ENCODE measurements at places on chromosomes 6 and 20.

DNA sequence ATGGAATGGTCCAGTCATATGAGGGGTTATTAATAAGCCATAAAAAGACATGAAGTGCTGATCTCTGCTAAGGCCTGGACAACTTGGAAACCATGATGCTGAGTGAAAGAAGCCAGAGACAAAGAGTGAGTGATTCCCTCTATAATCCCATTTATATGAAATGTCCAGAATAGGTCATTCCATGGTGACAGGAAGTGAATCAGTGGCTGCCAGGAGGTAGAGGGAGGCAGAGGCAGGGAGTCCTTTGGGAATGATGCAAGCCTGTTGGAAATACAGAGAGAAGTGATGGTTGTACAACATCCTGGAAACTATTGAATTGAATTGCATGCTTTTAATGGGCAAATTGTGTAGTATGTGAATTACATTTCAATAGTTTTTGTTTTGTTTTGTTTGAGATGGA, 26.4 kb downstream of the ANKRD60 start:
- no peak for DNase-seq

GRCh38 chr6:10350720-10351119, 64.2 kb downstream of the TFAP2A start:
- no peak for DNase-seq

GRCh38 chr20:23419995-23420901, 1.0 kb downstream of the NAPB start:
- DNase-seq = no peak

DNA sequence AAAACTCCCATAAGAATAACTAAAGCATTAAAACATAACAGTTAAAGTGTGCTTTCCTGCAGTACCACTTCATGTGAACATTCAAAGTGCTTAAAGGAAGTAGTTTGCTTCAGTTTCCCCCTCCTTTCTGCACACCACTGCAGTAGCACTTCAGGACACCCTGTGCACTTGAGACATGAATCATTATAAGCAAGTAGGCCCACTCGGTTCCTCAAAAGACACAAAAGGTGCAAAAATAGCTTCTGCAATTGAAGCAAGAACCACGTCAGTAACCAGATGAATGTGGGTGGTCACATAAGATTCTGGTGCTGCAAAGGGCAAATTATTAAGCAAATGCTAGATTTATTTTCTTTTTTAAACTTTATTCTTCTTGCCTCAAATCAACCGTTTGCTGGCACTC, 160.6 kb downstream of the HIVEP2 start:
- DNase-seq = no peak

DNA sequence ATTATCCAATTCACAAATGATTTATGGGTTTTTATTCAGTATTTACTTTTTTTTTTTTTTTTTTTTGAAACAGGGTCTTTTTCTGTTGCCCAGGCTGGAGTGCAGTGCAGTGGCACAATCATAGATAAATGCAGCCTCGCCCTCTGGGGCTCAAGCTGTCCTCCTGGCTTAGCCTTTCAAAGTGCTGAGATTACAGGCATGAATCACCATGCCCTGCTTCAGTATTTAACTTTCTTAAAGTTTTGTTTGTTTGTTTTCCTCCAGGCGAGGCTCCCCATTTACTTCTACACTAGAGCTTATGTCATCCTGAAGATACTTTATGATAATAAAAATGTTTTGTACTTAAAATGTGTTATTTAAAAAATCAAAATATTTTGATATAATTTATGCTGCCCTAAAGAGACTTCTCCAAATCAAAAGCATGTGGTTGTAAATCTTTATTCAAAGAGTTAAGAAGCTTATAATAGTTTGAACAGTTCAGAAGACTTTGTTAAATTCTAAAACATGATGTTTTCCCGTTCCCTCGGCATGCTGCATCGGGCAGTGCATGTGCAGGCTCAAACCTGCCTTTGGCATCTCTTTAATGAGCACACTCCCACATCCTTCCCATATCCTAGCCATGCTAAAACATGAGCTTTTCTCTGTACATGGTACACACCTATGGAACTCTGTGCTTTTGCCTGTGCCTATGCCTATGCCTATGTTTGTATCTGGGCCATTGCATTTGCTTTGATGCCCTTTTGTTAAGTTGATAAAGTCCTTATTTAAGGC, 11.0 kb downstream of the SMPDL3A start:
- no peak for DNase-seq

DNA sequence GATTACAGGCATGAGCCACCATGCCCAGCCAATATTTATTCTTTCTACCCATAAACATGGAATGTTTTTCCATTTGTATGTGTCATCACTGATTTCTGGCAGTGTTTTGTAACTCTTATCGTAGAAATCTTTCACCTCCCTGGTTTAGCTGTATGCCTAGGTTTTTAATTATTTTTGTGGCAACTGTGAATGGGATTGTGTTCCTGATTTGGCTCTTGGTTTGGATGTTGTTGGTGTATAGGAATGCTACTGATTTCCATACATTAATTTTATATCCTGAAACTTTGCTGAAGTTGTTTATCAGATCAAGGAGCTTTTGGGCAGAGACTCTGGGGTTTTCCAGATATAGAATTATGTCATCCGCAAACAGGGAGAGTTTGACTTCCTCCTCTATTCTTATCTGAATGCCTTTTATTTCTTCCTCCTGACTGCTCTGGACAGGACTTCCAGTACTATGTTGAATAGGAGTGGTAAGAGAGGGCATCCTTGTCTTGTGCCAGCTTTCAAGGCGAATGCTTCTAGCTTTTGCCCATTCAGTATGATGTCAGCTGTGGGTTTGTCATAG, 198.6 kb downstream of the ZDHHC14 start:
- DNase-seq = no peak

DNA sequence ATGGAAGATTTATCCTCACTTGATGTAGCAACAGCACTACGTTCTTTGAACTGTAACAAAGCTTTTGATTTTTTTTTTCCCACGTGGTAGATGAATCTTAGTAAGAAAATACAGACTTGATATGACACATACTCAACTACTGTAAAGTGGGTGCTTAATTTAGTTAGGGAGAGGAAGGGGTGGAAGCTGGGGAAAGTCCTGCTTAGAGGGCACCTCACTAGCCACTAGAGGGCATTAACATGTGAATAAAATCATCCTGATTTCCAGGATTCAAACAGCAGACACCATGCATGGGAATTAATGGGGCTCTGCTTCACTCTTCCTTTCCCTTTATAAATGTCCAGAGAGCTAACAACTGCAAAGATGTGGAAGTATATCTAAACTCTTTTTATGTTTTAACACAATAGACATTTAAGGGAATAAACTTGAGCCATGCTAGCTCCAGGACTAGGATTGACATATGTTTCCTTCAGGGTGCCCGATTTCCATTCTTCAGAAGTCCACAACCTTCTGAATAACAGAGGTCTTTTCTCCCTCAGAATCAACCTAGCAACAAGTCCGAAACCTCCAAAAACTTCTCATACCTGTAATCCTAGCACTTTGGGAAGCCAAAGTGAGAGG, 250.1 kb downstream of the ATXN1 start:
- DNase-seq = no peak

DNA sequence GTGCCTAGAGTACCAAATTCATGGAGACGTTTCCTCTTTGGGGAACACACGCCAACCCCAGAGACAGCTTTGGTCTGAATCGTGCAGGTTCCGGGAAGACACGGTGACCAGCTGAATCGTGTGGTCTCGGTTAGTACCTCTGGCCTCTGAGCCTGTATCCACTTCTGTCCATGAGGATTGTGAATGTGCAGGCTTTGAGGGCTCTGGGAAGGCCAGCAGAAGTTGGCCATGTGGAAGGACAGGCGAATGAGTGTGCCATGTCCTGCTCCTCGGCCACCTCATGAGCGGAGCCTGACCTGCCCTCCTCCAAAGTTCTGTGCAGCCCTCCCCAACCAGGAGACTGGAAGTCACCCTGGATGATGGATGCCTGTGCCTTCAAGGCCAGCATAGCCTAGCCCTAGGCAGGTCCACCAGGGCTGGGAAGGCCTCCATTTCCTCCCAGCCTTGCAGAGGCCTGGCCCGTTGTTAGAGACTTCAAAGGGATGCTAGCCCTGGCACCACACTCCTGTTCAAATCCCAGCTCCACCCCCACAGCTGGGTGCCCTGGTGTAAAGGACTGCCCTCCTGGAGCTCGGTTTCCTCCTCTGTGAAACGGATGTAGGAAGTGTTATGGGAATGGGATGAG, 1.7 kb upstream of the TMEM74B start:
- DNase-seq = no peak

- no peak for DNase-seq
Observed at GRCh38 chr6:111972745-111973117, 81.2 kb upstream of the CCN6 start.

DNA sequence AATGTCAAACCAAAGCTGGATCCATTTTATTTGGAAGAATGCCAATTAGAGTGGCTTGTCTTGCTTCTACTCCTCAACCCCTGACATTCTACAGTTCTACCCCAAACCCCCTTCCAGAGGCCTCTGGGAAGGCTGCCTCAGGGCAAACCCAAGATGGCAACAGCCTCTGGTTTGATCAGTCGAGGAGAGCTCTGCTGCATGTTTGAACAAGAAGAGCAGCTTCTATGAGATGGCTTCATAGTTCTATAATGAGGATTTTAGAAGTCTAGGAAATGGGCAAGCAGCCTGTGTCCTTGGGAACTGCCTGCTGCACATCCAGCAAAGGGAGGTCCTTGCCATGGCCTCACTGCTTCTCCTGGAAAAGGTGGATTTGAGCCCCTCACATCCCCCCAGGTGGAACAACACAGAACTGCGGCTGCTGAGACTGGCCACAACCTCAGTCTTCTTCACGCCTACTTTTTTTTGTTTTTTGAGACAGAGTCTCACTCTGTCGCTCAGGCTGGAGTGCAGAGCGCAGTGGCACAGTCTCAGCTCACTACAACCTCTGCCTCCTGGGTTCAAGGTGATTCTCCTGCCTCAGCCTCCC, 37.9 kb downstream of the ZC3H12D start:
- DNase-seq = no peak

DNA sequence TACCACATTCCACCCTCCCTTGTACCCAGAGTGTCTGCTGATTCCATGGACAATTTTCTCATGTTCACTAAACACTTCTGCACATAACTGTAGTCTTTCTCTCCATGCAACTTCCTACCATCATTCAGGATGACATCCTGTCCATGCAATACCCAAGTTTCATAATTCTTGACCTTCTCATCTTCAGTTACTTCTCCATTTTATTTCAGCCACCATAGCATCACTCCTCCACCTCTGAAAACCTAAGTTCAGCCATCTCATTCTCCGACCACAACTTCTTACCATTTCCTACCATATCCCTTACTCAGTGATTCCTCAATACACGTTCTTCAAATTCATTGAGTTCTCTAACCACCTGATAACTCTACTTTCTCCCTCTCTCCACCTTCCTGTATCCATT, 216.5 kb upstream of the TENT5A start:
- no peak for DNase-seq

DNA sequence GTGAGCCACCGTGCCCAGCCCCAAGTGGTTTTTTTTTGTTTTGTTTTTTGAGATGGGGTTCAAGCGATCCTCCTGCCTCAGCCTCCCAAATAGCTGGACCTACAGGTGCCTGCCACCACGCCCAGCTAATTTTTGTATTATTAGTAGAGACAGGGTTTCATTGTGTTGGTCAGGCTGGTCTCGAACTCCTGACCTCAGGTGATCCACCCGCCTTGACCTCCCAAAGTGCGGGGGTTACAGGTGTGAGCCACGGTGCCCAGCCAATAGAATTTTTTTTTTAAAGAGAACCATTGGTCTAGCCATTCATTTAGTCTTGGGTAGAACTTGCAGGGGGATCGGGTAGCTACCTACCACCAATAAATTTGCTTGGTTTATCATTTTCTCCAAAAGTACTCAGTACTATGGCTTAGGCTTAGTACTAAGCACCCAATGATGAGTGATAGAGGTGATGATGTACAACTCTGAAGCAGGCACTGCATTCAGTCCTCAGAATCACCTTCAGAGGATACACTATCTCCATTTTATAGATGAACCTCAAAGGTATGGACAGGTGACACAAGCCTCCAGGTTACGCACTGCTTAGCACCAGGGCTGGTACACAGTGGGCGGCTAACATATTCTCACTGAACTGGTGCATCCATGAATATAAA, 12.9 kb upstream of the C20orf203 start:
- no peak for DNase-seq

DNA sequence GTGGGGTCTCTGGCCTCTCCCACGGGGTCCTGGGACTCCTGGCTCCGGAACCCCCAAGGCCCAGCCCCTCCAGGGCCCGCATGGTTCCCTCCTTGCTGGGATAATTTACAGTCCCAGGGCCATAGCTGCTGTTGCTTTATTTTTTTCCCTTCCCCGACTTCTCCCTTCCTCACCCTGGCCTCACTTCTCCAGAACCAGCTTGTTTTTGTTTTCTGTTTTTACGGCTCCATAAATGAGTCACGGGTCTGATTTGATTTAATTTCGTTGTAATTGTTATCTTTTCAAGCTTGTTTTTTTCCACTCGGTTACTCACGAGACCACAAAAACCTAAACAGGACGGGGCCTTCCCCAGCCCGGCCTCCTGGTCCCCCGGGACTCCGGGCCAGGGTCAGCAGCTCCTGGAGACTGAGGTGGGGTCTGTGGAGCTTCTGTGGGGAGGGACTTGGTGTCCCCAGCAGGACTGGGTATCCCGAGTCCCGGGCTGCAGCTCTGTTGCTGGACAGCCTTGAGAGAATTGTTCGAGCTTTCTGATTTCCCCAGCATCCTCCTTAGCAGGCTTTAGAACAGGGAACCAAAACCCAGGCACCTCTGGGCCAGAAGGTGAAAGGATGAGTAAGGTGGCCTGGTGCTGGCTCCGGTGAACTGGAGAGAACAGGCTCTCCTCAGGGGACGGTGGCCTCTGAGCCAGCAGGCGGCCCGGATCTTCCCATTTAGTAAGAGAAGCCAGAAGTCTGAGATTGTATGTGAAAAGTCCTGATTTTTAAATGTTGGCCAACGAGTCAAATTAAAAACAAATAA, 94.9 kb downstream of the CEBPB start:
- peak; percentile 60 for DNase-seq

DNA sequence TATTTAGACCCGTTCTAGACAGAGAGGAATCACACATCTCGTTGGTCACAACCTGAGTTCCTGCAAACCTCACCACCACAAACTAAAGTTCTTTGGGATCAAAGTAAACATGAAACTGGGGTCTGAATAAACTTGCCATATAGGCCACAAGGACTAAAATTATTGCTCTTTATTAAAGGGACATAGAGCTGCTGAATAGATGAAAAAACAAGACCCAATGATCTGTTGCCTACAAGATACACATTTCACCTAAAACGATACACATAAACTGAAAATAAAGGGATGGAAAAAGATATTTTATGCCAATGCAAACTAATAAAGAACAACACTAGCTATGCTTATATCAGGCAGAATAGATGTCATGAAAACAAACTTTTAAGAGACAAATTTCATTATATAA, 623.0 kb downstream of the TBC1D32 start:
- DNase-seq = no peak

GRCh38 chr6:149130508-149130907, 187.0 kb upstream of the TAB2 start:
- no peak for DNase-seq

All from brain pericyte (primary cell).